ENCODE measurements at places on chromosomes 6 and 20.

DNA sequence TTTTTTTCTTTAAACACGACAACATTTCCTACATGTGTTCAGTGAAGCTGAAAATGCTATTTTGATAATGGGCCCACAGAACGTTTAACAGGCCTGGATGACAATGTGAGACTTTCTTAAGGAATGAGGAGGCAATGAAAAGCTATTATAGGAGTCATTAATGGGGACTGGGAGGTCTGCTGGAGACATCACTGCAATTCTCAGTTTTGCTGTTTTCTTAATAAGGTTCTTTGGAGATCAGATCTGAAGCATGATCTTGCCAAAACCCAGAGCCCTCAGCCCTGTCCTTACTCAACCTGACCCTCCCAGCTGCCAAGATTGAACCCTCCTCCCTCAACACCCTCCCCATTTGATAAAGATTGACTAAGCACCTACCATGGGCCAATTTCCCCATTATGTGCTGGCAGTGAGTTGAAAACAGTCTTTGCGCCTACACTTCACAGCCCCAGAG, 353.1 kb downstream of the MAFB start:
- DNase-seq, result no peak

DNA sequence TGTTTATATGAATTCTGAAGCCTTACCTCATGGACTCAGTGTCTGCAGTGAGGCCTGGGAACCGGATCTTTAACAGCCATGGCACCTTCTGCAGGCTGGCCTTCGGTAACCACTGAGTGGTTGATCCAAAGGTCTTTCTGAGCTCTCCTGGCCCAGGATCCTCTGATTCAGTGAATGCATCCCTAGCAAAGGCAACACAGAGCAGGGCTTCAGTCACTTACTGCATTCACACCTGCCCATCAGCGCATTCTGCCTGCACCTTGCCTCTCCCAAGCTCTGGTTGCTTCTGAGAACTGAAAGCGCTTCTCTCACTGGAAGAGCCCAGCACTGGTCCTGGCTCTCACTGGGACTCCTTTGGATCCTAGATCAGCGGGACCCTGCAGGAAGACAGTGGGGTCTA, 8.4 kb upstream of the CST9 start:
- DNase-seq, result no peak

DNA sequence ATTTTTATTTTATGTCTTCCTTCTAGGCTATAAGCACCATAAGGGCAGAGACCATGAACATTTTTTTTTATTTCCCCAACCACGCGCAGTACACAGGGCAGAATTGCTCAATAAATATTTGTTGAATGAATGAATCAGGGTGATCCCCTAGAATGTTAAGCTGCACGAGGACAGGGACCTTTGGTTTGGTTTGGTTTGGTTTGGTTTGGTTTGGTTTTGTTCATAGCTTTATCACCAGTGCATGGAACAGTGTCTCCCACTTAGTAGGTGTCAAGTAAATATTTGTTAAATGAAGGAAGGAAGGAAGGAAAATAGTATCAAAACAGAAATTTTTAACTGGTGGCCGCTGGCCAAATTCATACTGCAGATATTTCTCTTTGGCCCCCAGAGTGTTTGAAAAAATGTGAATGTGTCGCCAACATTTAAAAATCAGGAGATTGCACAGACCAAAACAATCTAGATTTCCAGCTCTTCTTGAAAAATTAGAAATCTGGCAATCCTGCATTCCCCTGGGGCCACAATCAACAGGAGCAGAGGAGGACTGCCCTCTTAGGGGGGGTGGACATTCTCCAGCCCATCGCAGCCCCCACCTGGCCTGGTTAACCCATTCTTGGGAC, 205.3 kb downstream of the EYA2 start:
- DNase-seq, result no peak

GRCh38 chr6:138785079-138785478, 10.8 kb upstream of the ECT2L start:
- no peak for DNase-seq
